ENCODE measurements at places on chromosomes 3 and 15.

GRCh38 chr15:59217876-59218498 lies 11.3 kb downstream of the LDHAL6B start:
- DNase-seq: no peak

DNA sequence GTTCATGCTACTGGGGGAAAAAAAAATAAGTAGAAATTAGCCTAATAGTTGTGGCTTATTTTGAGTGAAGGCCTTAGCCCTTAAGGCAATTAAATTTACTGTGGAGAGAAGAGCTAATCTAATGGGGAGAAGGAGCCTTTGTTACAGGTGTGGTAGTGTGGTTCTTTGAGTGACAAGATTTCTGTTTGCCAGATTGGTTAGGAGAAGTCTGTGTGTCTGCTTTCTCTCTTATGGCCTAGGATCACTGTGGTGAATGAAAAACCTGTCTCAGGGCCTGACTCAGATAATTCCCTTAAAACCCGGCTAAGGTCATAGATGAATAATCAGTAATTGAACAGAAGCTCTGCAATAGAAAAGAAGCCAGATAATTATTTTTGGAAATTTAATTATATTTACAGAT lies 27.0 kb downstream of the OPA1 start:
- DNase-seq: no peak

- no peak for DNase-seq
These were observed 24.5 kb upstream of the HDAC11 start for GRCh38 chr3:13455644-13456043.

DNA sequence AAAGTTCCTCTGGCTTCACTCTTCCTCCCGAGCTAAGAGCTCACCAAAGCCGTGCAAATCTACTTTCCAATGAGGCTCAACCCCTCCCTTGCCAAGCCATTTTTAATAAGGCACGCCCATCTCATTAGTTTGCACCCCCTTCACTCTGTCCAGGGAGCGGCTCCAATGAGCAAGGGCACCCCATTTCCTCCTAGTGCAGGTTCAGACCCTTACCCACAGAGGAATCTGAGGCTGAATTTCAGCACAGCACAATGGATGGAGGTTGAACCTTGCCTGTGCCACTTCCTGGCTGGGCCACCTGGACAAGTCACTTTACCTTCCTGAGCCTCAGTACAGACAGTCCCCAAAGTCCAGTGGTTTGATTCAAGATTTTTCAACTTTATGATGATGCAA lies 25.4 kb downstream of the XPC start:
- no peak for DNase-seq

DNA sequence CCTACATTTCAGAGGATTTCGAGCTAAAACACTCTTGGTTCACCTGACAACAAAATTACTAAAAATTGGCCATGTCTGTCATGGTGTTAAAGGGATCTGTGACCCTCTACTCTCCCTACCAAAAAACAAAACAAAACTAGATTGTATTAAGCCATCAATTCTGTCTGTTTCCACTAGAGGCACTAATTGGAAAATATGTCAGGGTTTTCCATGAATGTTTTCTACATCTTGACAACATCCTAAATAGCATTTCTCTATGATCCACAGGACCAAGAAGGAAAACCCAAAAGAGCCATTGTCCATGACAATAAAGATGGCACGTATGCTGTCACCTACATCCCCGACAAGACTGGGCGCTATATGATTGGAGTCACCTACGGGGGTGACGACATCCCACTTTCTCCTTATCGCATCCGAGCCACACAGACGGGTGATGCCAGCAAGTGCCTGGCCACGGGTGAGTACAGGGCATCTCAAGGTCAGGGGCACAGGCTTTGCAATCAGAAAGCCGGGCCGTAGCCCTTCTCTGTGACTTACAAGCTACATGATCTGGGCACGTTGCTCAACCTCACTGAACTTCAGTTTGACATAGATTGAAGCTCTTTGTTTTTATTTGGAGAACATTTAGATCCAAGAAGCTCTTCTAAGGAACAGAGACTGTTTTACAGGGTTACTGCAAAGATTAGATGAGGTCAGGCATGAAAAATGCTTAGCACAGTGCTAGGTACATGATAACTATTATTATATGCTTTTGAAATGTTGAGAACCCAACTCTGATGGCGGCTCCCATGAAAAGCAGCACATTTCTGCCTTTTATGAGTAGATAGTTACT lies 74.8 kb downstream of the DNASE1L3 start:
- DNase-seq: no peak

DNA sequence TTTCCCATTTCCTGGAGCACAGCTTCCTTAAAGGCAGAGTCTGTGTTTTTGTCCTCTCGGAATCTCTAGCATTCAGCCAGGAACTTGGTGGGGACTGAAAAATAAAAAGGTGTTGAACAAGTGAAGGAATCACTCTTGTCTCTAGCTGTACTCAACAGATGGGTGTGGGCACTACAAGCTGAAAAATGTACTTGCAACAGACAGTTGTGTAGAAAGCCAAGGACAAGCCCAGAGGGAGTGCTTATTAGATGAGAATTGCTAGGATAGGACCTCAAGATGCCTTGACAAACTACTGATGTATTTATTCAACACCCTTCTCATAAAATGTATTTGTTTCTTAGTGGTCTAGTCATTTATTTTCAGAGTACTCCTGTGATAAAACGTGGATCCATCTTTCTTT lies 95.1 kb downstream of the CHCHD6 start:
- no peak for DNase-seq

DNA sequence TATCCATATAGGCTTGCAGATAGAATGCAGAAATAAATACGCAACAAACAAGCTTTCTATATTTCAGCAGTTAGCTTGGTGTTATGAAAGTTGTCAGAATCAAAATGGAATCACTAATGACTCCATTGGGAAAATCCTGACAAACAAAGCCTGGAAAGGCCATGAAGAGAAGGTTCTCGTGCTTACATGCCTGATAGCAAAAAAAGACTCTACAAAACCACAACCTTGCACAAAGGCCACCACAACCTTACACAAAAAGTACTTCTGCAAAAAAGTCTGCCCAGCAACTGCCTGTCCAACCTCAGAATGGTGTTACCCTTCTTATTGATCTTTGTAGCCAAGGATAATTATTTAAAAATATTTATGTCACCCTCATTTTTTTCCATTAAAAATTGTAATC lies 14.4 kb upstream of the PLSCR1 start:
- no peak for DNase-seq

- no peak for DNase-seq
These were observed 150.1 kb downstream of the MEX3B start for GRCh38 chr15:81895723-81896122.

DNA sequence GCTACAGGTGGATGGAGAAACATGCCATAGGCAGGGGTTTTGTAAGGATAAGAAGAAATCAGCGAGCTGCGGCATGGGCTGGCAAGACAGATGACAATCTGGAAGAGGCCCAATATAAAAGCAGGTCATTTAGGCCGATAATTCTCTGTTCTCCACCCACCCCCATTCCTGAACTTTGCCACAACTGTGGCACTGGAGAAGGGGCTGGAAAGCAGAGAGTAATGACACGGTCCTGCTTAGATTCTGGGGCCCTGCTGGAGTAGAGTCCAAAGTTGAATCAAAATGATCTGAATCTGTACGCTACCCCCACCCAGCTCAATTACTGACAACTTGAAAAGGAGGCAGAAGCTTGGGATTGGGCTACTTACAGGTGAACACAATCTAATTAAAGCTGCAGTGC lies 18.4 kb upstream of the BUB1B start:
- DNase-seq: no peak

GRCh38 chr3:186184021-186184420 lies 75.1 kb upstream of the ETV5 start:
- no peak for DNase-seq

DNA sequence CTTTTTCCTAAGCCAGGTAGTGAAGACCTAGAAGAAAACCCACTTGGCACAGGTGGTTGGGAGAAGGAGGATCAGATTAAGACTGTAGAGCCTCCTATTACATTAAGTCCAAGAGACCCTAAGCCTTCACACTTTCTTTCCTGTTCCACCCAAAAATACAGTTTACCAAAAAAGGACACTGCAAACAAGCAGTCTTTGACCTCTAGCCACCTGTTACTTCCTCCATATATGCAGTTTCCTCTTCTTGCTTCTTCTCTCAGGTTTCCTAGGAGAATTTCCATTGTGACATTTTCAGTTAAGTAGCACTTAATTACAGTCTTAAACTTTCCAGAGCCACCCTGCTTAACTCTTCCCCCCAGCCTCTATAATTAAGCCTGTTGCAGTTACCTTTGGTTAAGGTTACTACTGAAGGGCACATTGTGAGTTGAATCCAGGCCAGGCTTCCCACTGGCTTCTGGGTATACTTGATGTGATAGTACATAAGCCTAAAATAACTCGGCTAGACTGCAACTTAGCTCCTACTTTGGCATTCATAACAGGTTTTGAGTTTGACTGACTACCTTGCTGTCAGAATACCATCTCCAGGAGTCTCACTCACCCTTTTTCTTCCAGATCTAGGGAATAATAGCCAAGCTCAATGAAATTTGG lies 114.2 kb upstream of the UMPS start:
- no peak for DNase-seq

DNA sequence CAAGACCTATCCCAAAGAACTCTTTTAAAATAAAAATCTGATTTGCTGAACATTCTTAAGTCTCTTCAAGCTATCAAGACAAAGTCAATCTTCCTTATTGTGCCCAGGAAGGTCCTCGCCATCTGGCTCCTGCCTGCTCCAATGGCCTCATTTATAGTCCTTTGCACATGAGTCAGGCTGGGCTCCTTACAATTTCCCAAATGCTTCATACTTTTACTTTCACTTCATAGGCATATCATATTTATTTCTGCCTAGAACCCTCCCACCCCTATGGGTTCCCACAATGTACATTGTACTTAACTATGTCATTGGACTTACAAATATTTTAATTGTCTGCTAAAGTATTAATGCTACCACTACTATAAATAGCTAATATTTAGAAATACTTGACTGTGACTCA lies 9.1 kb downstream of the THRB start:
- no peak for DNase-seq

DNA sequence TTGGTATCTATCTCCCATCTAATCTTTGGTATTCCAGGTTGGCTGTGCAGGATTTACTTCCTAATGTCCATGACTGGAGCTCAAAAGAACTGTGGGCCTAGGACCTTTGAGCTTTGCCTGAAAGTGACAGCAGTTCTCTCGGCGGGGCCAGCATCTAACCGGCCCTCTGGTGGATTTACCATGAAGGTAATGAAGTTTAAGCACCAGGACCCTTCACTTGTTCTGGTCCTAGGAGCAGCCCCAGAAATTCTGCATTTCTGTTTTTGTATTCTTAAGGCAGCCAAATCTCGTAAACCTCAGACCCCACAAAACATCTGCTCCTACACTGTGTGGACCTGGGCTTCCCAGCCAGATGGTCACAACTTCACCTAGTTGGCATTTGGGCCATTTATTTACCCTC lies 13.0 kb downstream of the CALML4 start:
- no peak for DNase-seq
